RWPE1 (cell line): ENCODE measurements at places on chromosomes 3 and 15.

- DNase-seq = no peak
Measured at GRCh38 chr3:127584734-127585133, 5.8 kb downstream of the TPRA1 start.

DNA sequence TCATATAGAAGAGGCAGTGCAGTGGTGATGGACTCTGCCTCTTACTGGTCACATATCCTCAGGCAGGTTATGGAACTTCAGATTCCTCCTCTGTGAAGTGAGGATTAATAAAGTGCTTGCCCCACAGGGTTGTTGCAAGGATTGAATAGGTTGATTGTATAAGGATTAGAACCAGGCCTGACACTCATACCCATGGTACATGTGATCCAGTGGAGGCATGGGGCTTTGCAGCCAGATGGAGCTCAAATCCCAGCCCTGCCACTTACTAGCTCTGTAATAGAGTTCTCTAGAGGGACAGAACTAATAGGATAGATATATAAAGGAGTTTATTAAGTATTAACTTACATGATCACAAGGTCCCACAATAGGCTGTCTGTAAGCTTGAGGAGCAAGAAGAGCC lies 184.6 kb upstream of the EIF1B start:
- no peak for DNase-seq

- no peak for DNase-seq
Measured at GRCh38 chr15:98416222-98416855, 232.0 kb upstream of the IGF1R start.

DNA sequence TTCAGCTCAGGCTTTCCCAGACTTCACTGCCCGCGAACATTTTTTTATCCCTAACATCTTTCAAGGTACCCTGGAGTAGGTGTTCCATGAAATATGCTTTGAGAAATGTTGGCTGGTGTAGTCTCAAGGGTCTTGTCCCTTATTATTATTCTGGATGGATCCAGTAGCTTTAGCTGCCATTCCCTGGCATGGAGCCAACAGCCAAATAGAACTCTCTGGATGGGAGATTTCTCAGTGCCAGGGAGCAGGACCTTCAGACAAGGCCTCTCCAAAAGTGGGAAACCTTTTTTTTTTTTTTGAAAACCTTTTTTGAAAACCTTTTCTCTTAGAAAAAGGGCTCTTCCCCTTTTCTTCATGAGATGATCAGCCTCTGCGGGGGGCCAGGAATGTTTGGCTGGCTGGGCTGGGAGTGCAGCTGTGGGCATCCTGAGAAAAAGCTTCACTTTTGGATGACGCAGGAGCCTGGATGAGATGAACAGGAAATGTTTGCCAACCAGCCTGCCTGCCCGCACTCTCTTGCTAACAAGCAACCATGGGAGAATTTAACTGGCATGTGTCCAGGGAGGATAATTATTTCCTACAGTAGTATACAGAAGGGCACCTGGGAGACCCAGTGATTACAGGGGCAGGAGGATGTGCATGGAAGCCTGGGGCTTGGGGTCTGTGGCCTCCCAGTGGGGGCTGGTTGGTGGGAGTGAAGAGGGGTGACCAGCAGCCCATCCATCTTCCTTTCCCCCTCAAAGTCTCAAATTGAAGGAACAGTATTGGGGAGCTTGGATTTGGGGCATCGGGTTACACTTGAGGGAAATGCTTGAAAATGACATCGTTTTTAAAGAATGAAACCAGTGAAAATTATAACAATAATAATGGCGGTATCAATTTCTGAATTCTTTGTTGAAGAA lies 109.1 kb upstream of the LRIG1 start:
- peak; percentile 5 for DNase-seq

DNA sequence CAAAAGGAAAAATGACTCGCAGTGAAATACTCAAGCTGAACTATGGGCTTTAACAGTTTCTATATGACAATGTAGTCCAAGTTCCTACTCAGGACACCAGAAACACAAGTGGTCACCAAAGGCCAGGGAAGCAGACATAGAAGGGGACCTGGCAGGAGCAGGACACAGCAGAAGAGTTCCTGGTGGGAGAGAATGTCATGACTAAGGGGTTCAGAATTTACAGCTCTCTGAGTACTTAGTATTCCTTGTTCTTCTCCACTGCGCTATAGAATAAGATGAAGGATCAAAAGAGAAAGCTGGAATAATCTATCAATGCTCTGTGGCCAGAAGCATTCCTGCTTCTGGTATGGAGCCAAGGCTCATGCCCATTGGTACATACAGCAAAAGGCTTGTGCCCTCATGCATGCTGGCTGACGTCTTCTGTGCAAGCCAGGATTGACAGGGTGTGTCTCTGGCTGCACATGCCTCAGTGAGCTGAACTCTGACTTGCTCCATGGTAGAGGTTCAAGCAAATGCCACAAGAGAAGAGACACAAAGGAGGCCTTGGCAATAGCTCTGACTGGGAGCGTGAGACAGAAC lies 128.7 kb upstream of the SLC2A2 start:
- no peak for DNase-seq

GRCh38 chr15:93703092-93703739 lies 528.1 kb upstream of the MCTP2 start:
- peak; percentile 25 for DNase-seq

- DNase-seq = no peak
Measured at GRCh38 chr3:34212656-34213055, 414.2 kb downstream of the PDCD6IP start.

DNA sequence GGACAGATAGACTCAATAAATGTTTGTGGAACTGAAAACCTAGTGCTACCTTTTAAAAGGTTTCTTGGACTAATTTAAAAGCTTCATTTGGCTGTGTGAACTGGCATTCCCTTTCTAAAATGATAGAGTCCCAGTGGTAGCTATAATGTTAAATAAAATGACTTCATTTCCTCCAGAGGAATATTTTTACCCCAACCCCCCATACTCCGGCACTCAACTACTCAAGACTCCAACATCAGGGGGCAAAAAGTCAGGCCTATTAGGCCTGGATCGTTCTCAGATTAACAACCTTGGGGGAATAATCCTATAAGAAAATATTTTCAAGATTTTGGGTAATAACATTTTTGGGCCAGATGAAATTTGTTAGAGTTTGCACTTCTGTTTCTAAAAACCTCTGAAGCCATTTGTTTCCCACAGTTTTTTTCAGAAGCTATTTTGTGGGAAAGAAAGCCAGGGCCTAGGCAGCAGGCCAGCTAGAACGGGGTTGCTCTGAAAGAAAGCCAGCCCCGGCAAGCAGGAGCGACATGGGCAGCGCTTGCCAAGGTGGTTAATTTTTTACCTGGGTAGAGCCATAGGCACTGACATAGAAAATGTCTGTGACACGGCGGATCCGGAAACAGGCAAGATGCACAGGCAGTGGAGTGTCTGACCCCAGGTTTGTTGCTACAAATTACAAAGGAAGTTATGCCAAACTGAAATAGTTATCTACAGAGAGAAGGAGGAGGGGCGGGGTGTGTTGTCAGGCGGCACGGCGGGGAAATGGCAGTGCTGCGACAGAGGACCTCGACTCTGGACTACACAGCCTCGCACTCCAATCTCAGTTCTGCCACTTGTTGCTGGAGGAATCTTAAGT lies 84.6 kb downstream of the MAGI1 start:
- DNase-seq = no peak

DNA sequence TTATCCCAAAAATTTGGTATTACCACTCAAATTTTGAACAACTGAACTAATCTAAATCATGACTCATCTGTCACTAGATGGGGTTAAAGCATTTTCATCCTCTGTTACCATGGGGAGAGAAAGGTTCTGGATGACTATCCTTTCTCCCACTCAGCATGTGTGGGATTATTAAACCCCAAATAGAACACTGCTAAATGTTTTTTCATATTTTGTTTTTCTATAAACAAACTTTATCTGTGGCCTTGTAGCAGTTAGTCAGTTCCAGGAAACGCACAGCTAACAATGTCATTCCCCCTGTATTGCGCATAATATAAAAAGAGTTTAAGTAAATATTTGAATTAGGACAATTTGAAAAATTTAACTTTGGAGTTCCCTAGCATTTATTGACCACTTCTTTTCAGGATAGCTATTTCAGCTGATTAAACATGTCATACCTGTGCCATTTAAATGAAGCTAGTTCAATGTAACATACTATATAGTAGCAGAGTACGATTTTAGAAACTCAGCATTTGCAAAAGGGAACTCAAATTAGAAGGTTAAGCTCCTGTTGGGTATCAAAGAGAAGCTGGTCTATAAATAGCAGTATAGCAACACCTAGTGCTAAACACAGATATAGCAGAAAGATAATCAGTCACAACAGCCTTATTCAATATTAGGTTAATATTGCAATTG lies 9.2 kb upstream of the TMEM212 start:
- peak; percentile 35 for DNase-seq

- no peak for DNase-seq
Measured at GRCh38 chr3:79491029-79491641, 276.7 kb downstream of the ROBO1 start.

DNA sequence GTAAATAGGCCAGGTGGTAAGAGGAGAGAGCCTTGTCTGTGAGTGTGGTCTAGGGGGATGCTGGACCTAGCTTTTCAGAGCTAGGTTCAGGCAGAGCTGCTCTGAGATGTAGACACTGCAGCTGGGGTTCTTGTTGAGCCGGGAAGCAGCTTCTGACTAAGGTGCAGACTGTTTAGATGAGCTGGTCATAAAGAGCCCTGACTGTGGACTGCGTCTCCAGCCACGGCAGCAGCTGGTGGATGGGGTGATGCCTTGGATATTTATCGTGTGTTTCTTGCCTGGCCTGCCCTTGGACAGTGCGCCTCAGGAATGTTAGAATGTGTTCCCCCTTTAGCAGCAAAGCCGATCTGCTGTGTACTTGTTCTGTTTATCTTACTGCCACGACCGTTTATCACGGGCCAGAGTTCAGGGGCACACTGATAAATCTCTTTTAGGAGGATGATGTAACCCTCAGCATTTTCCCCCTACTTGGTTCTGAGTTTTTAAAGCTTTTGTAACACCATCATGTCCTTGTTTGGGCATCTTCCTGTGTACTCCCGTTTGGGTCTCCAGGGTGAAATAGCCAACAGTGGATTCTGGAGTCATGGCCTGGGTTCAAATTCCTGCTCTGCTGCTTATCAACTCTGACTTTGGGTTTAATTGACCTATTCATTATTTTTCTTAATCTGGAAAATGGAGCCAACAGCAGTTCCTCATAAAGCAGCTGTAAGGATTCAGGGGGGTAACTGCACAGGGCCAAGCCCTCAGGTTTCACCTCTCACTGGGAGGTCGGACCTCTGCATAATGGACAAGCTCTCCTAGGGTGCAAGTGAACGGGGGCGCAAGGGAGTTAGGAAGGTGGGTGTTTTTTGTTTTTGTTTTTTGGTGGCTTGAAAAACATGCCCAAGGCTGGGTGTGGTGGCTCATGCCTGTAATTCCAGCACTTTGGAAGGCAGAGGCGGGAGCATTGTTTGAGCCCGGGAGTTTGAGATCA lies 51.4 kb downstream of the FLNB start:
- no peak for DNase-seq

DNA sequence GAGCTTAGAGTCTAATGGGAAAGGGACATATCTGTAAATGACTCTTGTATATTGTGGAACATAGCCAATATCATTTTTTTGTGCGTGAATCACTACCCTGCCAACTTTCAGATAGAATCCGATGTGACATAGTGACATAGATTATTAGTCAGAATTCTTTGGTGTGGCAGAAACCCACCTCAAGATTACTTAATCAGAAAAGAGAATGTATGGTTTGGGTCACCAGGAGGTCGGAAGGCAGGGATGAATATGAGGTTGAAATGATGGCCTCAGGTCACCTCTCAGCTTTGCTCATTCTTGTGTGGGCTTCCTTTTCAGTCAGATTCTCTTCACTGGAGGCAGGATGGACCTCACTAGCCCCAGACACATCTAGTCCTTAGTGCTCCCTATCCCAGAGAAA lies 41.4 kb downstream of the SNAPC5 start:
- no peak for DNase-seq

GRCh38 chr15:26759986-26760385 lies 12.9 kb downstream of the GABRB3 start:
- DNase-seq = no peak

DNA sequence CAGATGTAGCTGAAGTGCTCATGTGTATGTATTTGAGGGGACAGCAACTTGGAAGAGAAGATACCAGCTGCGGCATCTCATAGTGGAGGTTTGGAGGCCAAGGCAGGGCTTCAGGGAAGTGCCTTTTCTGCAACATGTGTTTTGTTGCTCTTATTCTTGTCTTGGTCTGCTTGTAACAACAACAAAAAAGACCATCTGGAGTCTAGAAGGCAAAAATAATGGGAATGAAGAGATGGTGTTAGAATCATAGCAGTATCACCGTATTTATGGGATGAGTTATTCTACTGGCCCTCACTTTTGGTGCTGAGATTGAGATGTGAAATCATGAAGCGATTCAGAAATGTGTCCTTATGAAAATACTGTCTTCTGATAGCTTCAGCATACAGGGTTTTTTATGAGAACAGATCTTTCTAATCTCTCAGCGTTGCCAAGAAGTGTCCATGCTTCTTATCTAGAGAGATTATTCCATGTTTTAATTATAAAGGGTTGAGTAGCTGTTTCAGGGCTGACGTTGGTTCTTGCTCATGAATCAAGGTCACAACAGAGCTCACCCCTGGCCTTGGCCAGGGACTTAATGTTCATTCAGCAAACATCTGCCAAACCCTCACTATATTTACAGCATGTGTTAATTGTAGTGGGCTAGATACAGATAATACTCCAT lies 58.0 kb downstream of the ITPR1 start:
- DNase-seq = no peak

- DNase-seq = peak; percentile 95
Measured at GRCh38 chr15:68795298-68795848, 25.3 kb downstream of the ANP32A start.

DNA sequence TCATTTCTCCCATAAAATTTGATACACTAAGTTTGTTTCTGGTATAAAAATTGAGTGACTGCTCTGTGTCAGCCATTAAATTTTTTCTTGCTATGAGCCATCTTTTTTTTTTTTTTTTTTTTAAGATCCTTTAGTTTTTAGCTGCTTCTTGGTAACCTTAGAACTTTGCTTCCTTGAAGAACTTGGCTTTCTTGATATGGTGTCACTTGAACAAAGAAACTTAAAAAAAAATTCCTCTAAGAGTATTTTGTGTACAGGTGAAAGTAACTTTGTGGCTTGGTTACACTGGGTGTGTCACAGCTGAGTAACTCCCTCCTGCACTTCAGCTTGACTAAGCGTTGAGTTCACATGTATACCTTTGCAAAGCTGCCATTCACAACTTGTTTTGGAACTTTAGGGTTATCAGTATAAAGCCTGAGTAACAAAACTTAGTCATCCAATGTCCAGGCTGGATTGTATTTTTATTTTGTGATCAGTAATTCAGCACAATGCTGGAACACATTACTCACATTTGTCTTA lies 6.5 kb downstream of the CHD2 start:
- peak; percentile 62 for DNase-seq

- DNase-seq = no peak
Measured at GRCh38 chr3:173733029-173733652, 335.6 kb downstream of the NLGN1 start.

DNA sequence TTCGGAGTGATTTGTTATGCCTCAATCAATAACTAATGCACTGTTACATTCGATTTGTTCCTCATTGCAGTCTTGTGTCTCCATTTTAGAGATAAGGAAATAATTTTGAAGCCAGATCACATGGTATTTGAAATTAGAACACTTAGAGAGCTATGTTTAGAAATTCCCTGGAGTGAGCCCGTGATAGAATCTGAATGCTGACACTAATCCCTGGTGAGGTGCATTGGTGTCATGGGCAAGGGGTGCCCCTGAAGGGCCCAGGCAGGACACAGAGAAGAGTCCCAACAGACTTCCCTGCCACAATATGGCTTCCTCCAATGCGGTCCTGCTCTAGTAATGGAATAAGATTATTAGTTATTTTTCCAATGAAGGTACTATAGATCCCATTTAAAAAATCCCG lies 223.0 kb downstream of the NR2F2 start:
- DNase-seq = no peak
